Esophagus mucosa (tissue), 1 donor: ENCODE measurements at places on chromosomes 2 and 18. TPM values are rescaled to one million over a fixed set of nuclear protein-coding genes. Genes with fewer than 3 reads are reported as not detected.

Gene STARD6
- not detected for total RNA-seq

Gene TMEFF2
- not detected for total RNA-seq

Gene RASGRP3
- total RNA-seq = 4.3 TPM

Gene COL5A2
- total RNA-seq = 6.3 TPM

Gene LYPD6
- 0.96 TPM for total RNA-seq

Gene RAB6D
- not detected for total RNA-seq

Gene CETN1
- not detected for total RNA-seq

Gene KIF5C
- total RNA-seq = 0.08 TPM

Gene MBD2
- total RNA-seq = 175 TPM

Gene MYCN
- 0.20 TPM for total RNA-seq

- no peak for ATAC-seq
These were observed 86.4 kb downstream of the LIMS1 start for GRCh38 chr2:108620656-108621055.

DNA sequence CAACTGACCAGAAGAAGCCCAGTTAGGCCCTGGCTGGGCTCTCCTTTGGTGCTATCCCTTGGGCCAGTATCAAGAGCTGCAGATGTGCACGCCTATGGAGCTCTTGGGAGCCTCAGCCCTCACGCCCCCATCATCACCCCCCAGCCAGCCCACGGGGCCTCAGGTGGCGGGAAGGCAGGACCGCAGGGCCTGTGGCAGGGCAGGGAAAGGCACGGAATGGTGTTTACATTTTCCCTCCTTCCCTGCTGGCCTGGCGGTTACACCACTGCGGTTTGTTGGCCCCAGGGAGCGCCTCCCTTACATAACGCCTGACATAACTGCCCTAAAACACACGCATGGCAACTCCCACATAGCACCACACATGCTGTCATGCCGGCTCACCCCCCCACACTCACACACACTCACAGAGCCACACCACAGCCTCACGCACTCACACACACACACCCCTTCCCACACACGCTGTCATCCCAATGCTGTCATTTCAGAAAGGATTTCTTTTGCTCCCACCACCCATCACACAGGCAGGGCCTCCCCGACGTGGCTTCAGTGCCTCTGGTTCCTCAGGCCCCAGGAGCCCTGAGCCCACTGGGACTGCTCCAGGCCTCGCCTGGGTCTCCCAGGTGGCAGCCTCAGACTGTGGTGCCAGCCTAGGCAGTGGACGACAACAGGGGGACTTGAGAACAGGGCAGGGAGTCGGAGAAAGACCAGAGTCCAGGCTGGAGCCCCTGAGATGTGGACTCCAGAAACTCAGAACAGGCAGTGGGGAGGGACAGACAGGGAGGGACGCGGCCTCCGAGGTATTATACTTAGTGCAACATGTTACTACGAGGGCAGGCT is 15.7 kb downstream of the ZFP36L2 start:
- peak; percentile 24 for ATAC-seq

DNA sequence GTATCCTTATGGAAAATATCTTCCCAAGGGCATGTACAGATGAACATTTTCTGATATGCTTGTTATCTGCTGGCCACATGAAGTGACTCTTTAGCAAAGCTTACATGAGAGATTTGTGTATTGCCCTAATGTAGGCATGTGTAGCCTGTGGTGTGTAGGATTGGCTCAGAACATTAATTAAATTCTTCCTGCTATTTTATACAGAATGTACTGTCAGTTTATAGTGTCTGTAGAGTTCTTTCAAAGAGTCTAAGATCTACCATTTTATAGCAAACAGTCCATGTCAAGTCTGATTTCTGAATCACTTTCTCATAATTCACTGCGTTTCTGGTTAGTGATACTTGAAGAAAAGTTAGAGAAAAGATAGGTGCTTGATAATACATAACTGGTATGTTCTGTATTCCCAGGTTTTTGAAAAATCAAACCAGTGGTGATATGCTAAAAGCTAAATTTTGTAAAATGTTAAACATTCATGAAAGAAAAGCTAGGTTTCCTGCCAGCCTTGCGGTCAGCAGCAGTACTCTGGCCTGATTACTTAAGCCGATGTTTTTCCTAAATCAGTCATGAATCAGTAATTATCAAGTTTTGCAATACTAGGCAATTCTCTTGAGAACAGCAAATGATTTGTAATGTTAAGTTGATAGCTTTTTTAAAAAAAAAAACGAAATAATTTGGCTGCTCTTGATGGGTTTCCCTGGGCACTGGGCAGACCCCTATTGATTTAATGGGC is 30.9 kb upstream of the EFEMP1 start:
- ATAC-seq = no peak

DNA sequence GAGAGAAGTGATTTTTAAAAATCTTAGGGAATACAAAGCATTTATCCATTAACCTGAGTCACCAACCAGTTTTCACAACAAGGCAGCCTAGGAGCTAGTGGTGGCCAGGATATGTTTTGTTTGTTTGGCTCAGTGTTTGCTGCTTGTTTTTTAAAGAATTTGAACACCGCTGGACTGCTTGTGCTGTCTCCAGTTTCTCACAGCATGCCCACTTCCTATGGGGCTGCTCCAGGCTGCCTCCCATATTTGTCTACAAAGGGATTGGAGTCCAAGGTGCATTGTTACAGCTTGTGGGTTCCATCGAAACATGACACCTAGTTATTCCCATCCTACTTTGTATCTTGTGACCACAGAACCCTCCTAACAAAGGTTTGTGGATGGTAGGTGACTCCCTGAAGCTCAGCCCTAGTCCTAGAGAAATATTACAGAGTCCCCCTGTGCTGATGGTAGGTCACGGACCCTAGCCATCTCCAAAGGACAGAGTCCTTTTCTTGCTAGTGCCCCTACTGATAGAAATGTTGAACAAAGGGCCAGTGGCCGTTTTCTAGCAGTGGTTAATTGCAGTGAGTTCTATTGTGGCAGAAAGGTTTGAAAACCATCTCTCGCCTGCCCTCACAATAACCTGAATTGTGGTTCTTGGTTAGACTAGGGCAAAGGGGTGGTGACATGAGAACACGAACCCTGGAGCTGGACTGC is 23.2 kb downstream of the GPR39 start:
- ATAC-seq = peak; percentile 33

GRCh38 chr18:74146756-74147155 is 878 bp downstream of the FBXO15 start:
- ATAC-seq = no peak

GRCh38 chr2:128367601-128368359 is 49.1 kb upstream of the HS6ST1 start:
- no peak for ATAC-seq

DNA sequence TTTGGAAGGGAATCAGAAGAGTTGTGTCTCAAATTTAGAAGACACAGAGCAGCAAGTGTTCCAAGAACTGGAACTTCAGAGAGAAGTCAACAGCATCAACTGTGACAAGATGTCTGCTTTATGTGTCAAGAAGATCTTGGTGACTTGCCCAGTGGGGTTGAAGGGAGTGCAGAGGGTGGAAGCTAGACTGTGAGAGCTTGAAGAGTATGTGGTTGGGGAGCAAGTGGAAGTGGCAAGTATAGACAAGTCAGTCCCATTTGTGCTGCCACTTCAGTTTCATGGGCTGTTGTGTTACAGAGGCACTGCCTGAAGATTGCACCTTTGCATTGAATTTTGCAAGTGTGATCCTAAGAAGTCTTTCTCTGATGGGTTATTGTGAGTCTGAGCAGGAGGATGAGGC is 68.7 kb upstream of the MC2R start:
- no peak for ATAC-seq

DNA sequence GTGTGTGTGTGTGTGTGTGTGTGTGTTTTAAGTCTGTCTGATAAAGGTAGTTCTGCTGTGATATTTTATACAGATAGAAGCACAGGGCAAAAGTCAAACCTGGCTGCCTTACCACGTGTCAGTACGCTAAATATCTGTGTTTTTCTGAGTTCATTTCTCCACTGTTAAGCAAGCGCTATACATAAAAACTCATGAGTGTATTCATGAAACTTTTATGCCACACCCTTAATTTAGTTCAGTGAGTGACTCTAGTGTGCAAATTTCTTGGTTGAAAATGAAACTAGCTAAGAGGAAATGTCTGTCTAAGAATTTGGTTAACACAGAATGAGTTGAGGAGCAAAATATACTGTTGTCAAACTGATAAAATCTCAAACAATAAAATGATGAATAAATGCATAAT is 11.2 kb downstream of the CASP10 start:
- ATAC-seq = peak; percentile 50

DNA sequence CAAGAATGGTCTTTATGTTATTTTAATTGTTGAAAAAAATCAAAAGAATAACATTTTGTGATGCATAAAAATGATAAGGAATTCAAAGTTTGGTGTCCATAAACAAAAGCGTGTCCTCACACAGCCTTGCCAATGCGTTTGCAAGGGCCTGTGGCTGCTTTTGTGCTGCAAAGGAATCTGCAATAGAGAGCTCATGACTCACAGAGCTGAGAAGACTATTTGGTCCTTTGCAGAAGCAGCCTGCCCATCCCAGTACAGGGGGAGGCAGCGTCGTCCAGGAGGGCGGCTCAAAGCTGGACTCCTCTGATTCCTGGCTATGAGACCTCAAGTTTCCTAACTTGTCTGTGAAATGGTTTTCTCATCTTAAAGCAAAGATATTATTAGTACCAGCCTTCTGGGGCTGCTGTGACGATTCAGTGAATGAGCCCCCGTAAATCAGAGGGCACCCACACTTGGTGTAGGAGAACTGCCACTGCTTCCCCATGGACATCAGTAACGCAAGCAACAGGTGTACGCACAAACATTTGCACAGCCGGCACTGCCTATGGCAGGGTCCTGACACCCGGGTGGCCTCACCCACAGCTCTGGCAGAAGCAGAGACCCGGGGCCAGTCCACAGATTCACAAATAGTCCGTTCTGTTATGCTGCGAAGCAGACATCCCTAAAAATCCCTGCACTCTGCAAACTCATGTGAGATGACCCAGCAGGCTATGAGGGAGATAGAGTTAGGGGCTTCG is 70.6 kb upstream of the ASAP2 start:
- ATAC-seq = peak; percentile 28

DNA sequence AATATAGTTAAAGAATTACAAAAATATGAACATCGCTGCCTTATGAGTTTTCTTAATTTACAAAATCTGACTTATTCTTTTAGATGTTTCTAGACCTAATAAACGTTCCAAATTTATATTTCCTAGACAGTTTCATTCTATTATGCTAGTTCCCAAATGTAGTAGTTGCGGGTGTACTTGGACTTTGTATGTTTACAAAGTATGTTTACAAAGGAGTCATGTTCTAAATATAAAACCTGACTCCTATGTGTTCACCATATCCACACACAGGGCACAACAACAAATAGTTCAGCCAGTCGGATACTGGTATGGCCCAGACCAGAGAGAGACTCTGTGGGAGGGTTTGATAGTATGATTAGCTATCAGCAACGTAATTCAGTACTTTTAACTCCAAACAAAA is 230.7 kb downstream of the KCNH7 start:
- ATAC-seq = no peak

- no peak for ATAC-seq
These were observed 153.0 kb downstream of the KLHL29 start for GRCh38 chr2:23537991-23538390.

- no peak for ATAC-seq
These were observed 119.0 kb upstream of the SYT4 start for GRCh38 chr18:43396266-43396665.

GRCh38 chr18:57976230-57976773 is 67.7 kb upstream of the NEDD4L start:
- no peak for ATAC-seq

DNA sequence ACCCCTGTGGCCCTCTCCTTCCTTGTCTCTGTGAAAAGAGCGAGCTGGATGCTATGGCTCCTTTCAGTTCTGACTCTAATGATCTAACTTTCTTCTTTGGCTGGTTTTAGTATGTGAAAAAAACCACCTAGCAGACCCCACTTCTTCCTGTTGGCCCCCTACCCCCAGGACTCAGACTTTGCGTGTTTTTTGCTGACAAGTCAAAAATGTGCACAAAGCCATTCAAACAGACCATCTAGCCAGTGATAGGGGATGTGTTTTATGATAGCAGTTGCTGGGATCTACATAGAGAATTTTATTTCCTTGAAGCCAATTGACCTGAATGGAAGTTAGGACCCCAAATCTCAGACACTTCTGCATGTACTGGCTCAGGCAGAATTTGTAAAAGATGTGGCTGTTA is 49.1 kb downstream of the MFSD6 start:
- ATAC-seq = no peak

GRCh38 chr2:205848601-205849000 is 166.3 kb downstream of the NRP2 start:
- ATAC-seq = no peak

DNA sequence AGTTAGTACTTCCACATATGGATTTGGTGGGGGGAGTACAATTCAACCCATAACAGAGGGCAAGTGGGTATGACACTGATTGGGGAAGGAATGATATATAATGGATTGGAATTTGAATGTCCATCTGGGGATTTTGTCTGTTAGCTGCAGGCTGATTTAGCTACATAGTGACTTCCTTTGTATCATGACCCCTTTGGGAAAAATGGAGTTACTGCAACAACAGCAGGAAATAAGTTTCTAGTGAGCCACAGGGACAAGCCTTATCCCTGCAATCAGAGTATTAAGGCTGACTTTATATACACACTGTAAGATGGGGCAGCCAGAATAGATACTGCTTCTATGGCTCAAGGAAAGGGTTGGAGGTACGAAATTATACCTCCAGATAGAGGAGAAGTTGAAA is 404.4 kb upstream of the MEIS1 start:
- ATAC-seq = no peak

GRCh38 chr18:40769786-40770185 is 1185.2 kb upstream of the PIK3C3 start:
- no peak for ATAC-seq

DNA sequence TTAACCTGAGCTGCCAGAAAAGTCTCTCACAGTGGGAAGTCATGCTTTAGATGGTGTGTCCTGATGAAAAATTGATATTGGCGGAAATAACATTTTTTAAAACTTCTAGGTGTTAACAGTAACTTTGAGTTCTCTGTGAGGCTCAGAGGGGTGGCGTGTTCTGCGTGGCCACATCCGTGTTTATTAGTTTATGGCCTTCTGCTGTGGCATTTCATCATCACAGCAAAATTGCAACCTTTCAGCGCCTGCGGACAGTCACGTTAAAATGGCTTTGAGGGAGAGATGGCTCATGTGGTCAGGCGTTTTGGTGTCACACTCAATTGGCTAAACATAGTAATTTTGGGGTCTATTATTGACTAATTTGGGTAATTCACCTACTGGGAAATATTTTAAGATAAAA is 42.4 kb downstream of the KLHL29 start:
- no peak for ATAC-seq

GRCh38 chr2:107595749-107596148 is 230.9 kb upstream of the RGPD4 start:
- ATAC-seq = no peak

DNA sequence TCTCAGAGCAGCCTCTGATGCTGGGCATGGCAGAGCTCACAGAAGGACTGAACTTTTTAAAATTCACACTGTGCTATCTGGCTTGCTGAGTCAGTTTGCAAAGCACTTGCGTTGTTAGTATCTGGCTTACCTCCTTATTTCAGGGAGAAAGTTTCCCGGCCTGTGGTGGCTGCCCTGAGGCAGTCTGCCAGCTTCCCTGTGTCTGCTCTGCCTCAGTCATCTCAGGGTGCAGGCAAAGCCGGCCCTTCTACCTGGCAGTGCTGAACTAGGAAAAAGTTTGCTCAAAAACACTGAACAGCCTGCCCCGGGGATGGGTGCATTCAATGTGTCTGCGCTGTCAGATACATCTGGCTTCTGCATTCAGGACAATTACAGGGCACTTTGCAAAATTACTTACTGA is 90.2 kb upstream of the UXS1 start:
- no peak for ATAC-seq
